ENCODE measurements at places on chromosomes 11 and 22.

DNA sequence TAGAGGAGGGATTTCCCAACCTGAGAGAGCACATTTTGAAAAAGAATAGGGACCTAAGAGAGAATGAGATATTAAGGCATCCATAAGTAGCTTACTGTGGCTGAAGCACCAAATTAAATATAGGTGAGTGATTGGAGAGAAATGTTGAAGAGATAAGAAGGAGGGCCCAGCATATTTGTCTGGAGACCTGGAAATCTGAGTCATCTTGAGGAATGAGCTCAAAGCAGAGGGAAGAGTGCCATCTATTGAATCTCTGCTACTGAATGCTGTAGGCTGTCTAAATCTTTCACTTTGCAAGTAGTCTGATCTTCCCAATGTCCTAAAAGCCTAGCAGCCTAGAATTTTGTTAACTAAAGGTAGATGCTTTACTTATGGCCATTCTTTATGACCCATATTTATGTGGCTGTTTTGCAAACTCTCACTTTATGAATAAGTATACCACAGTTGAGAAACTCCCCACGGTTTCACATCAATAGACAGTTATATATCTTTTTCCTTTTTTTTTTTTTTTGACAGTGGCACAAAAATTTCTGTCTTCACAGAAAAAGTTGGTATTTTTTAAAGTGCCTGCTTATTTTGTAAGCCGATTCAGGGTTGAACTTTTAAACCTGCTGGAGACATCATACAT, 2093.5 kb downstream of the LRRC4C start:
- DNase-seq = no peak

- no peak for DNase-seq
Observed at GRCh38 chr11:94169516-94169915, 40.9 kb downstream of the PANX1 start.

DNA sequence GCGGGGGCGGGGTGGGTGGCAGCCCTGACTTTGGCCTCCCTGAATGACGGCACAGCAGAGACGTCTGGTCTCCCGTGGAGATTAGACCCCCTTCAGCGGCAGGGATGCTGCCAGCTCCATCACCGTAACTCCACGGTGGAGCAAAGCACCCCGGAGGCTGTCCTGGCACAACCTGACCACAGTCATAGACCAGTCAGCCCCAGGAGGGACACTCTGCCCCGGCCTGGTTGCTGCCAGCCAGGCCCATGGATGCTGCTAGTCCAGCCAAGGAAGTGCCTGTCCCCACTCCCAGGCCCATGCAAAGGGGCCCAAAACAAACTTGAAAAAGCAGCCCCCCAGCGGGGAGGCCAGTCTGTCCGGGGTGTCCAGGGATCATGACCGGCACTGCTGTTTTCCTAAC, 11.5 kb upstream of the ANO1 start:
- no peak for DNase-seq

- DNase-seq = no peak
Observed at GRCh38 chr11:69361048-69361447, 67.1 kb downstream of the MYEOV start.

- no peak for DNase-seq
Observed at GRCh38 chr11:30316237-30316636, 6.7 kb upstream of the ARL14EP start.

DNA sequence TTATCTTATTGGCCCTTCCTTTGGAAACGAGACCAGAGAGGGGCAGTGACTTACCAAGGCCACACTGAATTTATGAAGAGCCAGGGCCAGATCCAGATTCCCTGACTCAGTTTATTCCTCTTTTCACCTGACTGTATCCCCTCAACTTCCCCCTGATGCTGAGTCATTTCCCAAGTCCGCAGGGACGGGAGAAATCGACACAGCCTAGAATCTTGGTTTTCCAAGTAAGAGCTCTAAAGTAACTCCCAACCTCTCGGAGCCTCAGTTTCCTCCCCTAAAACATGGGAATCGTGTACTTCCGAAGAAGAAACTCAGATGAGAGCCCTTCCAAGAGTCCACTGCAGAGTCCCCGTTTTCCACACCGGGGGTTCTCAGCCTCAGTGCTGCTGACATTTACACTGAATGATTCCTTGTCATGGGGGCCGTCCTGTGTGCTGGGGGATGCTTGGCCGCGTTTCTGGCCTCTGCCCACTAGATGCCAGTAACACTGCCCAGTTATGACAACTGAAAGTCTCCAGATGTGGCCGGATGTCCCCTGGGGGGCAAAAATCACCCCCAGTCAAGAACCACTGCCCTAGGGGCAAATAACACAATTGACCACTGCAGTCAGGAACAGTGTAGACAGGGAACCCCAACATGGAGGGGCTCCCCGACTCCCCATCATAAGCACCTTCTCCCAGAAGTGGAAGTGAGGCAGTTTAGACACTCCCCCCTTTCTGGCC, 11.2 kb downstream of the MPST start:
- no peak for DNase-seq

DNA sequence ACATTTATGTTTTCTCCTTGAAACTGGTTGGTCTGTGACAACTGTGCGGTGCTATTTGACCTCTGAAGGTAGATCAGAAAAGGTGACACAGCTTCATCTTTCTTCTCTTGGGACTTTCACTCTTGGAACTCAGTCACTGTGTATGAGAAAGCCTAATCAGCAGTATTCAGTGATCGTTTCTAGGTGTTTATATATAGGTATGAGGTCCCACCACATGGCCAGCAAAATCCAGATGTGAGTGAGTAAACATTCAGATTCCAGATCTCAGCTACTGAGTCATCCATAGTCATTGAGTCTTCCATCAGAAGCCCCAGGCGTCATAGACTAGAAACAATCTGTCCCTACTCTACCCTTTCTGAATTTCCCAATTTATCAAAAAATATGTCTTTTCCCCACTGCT, 117.3 kb upstream of the CTSC start:
- DNase-seq = no peak

GRCh38 chr11:34897171-34897870, 18.9 kb downstream of the APIP start:
- no peak for DNase-seq

- no peak for DNase-seq
Observed at GRCh38 chr11:83721263-83721662, 435.1 kb upstream of the CCDC90B start.

DNA sequence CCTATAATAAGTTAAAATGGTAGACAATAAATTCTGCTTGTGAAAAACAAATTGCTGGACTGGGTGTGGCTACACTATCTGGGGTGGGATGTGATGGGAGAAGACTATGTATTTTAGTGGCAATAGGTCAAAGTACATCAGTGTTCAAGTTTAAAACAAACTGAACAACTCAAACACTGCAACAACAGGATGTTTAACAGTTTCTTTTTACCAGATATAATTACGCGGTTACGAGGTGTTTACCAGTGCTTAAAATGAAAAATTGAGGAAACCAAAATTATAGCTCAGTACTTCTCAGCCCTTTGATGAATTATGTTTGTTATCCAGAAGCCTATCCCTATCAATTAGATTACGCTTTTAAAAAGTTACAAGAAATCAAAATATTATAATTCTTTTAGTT, 3.2 kb downstream of the PRDM10 start:
- no peak for DNase-seq

DNA sequence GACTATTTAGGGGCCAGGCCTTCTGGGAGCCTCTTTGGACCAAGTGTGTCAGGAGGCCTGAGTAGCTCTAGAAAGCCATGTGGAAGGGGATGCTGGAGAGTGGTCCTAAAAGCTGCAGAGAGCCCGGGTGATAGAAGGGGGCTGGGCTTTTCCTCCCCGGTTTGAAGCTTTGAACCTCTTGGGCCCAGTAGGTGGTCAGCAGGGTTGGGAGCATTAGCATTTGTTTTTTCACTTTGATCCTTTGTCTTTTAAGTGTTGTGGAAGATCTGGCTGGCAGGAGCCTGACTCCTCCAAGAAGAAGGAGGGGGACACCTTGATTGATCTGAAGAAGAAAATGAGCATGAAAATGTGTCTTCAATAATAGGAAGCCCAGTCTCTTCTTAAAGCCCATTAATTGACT, 596.6 kb downstream of the INSC start:
- DNase-seq = no peak

DNA sequence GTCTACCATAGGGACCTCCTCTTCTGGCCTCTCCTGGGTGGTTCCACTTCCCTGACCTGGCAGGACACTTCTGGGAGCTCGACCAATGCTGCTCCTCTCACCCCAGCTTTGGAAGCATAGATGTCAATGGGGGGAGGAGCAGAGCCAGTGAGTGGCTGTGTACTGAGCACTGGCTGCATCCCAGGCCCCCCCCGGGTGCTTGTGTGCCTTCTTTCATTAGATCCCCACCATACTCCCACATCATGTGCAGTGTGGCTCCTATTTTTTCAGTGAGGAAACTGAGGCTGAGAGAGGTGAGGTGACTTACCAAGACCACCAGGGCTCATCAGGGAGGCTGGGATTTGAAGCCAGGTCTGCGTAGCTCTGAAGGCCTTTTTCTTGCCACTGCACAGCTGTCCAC, 44.3 kb downstream of the LRRC32 start:
- no peak for DNase-seq

- DNase-seq = no peak
Observed at GRCh38 chr11:27648840-27649239, 51.4 kb downstream of the BDNF start.

GRCh38 chr11:30789270-30789669, 203.1 kb upstream of the MPPED2 start:
- no peak for DNase-seq

DNA sequence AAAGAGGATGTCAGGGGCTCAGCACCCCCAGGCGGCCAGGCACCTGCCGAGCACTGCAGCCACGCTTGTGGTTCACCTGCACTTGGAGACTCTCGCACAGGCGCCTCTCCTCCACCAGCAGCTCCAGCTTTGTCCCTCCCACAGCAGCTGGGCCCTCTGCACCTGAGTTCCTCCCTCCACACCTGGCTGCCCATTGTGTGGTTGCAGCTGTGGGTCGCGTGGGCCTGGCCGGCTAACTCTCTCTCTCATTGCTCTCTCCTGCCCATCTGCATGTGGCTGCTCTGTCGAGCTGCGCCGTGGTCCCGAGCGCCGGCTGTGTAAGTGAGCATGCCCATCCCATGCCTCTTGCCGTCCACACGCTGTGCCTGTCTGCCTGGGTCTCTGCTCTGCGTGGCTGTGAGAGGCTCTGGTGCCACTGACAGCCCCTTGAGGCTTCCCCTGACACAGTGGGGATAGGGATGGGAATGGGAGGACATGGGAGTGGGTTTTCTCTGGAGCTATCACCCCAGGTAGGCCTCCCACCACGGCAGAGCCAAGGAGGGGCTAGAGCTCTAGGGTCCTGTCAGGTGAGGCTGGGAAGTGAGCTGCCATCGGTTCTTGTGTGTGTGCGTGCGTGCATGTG, 8.5 kb upstream of the ACR start:
- no peak for DNase-seq

GRCh38 chr22:21755851-21756284, 20.3 kb upstream of the YPEL1 start:
- no peak for DNase-seq

DNA sequence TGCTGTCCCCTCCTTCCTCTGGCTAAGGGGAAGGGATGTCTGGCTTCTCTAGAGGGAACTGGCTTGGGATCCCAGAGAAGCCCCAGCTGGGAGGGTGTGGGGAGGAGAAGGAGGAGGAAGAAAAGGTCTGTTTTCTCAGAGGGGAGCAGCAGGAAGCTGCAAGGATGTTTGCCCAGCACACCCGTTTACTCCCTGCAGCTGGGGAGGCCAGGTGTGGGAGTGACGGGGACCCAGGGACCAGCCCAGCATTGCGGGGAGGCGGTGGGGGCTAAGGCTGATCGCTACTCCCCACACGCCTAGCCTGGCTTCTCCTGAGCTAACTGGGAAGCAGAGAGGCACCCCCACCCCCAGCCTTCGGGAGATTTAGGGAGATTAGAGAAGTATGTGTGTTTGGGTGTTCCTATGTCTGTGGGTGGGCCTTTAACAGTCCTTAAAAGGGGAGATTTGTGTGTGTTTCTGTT, 3.9 kb downstream of the CREB3L1 start:
- no peak for DNase-seq

- DNase-seq = no peak
Observed at GRCh38 chr22:42635531-42635930, 4.9 kb downstream of the ATP5MGL start.

DNA sequence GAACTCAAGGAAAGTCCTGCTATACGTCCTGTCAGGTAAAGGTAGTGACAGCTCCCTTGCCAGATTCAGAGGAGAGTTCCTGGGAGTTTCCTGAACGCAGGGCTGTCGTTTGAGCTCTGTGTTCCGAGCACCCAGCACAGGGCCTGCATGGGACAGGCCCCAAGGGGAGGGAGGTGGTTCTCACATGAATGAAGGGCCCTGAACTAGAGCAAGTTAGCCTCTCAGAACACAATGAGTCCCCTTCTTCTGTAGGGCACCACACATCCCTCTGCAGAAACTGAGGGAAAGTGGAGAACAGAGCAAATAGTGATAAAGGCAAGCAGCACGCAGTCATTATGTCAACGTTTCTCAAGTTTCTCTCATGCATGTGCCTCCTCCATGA, 35.3 kb downstream of the NEU3 start:
- no peak for DNase-seq

DNA sequence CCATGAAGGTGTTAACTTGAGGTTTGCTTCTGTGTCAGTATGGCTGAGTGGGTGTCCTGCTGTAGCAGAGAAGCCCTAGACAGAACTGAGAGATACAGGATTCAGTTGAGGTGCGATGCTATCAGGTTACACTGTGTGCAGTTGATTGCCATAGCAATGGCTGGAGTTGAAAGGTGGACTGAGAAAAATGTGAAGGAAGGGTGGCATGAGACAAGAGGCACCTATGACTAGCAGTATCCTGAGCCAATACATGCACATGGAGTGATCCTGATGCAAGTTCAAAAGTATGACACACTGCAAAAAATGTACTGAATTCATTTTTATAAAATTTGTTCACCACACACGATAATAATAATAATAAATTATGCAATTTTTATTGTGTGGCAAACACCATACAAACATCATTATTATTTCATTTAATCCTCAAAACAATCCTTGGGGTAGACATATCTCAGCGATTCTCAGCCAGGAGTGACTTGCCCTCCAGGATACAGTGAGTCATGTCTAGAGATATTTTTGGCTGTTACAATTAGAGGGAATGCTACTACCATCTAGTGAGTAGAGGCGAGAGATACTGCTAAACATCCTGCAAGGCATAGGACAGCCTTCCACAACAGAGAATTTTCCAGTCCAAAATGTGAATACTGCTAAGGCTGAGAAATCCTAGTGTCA, 3.9 kb upstream of the PIWIL4 start:
- DNase-seq = no peak

GRCh38 chr11:107275632-107276031, 182.0 kb downstream of the CWF19L2 start:
- DNase-seq = no peak

DNA sequence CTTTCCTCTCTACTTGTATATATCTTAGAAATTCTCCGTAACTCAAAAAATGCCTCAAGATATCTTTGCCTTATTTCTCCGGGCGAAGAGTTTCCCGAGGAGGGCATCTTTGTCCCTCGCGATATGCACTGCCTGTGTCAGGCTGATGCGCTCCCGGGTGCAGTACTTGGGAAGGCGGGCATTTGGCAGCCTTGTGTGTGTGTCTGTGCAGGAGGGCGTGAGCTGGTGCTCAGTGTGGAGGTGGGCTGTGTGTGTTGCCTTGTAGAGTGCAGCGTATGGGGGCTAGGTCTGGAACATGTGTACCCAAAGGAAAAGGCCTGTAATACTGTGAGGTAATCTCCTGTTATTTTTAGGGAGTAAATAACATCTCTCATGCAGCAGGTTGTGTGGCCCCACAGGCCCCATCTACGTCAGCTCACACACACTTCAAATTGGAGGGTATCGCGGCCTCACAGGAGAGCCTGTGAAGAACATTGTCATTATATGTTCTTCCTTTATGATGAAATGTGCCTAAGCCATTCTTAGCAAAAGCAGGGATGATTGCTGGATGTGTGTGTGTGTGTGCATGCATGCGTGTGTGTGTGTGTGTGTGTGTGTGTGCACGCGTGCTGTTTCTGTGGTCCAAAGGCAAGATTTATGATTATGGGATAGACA, 77.5 kb downstream of the KCNJ1 start:
- no peak for DNase-seq
